ENCODE measurements at places on chromosomes 4 and X. TPM values are rescaled to one million over a fixed set of nuclear protein-coding genes. Genes with fewer than 3 reads are reported as not detected.

GRCh38 chr4:83012200-83012686 is 1.6 kb upstream of the LIN54 start:
- DNase-seq, result peak; percentile 42

DNA sequence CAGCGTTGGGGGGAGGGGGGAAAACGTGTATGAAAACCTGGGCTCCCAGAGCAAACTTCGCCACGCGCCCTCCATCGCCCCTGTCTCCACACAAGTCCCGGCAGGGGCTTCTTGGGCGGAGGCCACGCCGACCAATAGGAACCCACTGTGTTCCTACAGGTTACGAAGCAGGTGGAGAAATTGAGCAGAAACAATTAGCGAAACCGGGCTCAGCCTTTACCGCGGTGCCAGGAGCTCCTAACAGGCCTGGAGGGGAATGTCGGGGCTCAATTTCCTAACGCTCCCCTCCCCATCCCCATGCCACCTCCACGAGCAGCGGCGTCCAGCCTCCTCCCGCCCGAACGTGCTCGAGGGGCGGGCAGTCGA is 589 bp upstream of the KIT start:
- no peak for DNase-seq

Gene CT47C1
- not detected for total RNA-seq

Gene MAP7D2
- total RNA-seq, result 1.7 TPM

Gene IL13RA1
- 104 TPM for total RNA-seq
